ENCODE measurements at places on chromosomes 11 and 22.

DNA sequence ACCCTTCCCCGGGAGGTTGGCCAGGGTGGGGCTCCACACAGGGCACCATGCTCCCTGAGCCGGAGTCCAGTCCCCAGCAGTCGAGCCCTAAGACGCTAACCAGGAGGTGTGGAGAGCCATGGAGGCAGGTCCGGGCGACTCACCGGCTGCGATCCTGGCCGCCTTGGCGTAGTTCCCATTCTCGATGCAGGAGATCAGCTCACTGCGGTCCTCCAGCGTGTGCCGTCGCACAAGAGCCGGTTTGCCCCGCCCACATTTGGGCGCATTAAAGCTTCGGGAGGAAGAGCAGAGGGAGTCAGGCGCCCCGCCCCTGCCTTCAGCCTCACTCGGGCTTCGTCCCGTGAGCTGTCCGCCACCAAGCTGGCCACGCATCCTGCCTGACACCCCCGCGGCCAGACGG, 50.8 kb downstream of the BRD1 start:
- DNase-seq, result no peak

GRCh38 chr11:23079382-23079813, 219.1 kb upstream of the CCDC179 start:
- no peak for DNase-seq

- no peak for DNase-seq
Measured at GRCh38 chr22:50218996-50219727, 18.4 kb downstream of the SELENOO start.

DNA sequence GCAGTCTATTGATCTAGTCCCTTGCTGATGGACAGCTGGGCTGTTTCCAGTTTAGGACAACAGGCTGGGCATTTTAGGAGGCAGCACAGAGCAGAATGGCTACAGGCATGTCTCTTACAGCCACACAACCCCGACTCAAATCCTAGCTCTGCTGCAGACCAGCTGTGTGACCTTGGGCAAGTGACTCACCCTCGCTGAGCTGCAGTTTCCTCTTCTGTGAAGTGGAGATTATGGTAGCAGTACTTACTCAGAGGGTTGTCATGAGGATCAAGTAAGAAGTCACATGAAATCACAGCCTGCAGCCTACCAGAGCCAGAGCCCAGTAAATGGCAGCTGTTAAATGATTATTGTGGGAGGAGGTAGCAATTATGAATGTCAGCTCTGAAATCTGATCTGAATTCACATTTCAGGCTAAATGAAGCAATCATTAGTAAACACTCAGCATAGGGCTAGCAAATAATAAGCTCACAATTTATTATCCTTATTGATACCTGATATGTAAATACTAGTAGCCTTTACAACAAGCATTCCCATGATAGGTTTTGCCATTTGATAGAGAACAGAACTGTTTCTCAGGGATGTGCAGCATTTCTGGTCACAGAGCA, 58.9 kb downstream of the MYEOV start:
- no peak for DNase-seq

DNA sequence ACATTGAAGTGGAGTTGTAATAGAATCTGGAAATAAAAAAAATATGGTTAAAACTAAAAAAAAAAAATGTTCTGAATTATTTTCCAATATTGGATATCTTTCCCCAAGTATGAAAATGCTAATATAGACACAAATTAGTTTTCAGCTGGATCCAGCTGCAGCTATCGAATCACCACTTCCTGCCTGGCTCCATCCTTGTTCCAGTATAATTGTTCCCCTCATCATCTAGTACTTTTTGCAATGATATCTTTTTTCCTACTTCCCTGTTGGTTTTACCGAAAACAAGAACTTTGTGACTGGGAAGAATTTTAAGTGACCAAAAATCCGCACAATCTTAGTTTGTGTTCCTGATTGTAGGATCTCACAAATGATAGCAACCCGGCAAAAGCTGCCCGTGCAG, 9.4 kb downstream of the OR4D9 start:
- no peak for DNase-seq

DNA sequence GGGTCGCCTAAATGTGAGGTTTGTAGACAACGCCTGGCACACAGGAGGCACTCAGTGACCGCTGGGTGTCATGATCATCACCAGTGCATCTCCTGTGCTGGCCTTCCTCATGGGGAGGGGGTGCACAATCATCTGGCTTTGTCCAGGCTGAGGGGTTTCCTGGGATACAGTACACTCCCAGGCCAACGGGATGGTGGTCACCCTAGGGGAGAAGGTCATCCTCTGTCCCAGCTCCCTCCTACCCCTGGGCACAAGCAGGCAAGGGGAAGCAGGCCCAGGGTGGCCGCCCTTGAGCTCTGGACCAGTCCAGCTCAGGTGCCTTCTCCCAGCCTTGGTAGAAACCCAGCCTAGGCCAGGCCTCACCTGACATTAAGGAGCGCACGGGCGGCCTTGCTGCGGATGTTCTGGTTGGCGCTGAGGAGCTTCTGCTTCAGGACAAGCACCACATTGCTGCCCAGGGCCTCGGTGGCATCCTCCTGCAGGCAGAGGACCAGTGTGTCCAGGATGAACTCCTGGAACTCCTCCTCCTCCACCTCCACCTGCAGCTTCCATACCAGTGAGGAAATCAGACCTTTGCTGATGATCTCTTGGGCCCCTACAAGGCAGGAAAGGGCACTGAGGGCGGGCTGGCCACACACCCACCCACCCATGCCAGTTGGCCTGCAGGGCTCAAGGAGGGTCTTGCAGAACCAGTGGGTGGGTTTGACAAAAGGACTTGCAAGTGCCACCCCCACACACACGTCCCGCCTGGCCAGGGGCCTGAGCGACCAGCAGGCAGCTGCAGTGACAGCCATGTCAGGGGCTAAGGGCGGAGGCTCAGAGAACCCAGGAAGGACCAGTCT, 6.6 kb upstream of the GNAZ start:
- DNase-seq, result no peak

DNA sequence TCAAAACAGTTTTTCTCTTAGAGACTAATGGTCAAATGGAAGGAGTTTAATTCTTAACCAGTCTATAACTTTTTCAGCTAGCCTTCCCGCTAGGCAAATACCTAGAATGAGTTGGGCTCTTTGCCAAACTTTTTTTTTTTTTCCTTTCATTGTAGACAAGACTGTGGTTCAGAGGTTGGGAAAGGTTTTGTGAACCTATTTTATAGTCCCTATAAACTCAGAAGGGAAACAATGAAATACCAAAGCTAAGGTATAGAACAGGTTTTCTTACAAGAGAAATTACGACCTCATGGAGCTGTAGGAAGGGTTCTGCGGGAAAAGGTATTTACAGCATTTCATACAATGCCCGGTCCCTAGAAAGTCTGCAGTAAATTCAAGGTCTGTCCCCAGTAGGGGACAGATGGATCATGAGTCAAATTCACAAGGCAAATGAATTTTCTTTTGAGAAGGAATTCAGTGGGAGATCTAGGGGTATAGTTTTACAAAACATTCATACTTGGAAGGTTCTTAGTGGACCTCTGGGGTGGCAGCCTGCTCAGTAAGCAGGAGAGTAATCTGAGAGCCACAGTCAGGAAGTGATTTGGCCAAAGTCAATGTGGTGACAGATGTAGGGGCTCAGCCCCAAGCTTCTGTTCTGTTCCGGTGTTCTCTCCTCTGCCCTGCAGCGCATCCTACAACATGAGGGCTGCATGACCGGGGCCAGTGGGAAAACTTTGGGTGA, 146.8 kb downstream of the DBX1 start:
- no peak for DNase-seq

DNA sequence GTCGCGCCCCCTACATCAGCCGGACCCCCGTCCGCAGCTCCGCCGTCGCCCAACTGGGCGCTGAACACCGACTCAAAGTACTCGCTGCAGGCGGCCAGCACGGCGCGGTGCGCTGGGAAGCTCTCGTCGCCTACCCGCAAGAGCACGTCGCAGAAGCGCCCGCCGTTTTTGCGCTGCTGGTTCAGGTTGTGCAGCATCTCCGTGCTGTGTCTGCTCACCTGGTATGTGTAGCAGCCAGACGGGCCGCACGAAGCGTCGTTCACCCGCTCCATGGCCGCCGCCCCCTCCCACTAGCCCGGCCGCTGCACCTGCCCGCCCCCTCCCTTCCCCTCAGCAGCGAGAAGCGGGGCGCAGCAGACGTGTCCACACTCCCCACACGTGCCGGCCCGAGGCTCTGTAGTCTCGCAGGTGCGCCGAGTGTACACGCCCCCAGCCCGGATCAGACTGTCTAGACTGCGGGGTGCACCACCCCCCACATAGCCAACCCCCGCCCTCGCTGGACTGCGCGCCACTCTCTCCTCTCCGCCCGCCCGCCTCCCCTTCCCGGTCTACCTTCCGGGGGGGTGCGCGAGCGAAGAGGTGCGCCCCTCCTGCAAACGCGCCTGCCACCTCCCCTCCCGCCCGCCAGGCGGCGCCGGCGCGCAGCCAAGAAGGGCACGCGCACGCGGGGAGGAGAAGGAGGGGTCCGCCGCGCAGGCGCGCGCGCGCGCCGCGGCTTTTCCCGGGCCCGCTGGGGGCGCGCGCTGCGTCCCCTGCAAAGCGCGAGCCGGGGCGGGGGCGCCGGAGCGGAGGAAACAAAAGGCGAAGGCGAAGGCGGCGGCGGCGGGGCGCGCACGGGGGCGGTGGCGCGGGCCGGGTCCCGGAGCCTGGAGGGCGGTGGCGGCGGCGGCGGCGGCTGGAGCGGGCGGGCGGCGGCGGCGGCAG, 553 bp downstream of the PATZ1 start:
- DNase-seq, result peak; percentile 46

- DNase-seq, result no peak
Measured at GRCh38 chr22:37906364-37907008, 389 bp downstream of the MICALL1 start.

GRCh38 chr22:39706376-39707140, 136.0 kb downstream of the CACNA1I start:
- no peak for DNase-seq

DNA sequence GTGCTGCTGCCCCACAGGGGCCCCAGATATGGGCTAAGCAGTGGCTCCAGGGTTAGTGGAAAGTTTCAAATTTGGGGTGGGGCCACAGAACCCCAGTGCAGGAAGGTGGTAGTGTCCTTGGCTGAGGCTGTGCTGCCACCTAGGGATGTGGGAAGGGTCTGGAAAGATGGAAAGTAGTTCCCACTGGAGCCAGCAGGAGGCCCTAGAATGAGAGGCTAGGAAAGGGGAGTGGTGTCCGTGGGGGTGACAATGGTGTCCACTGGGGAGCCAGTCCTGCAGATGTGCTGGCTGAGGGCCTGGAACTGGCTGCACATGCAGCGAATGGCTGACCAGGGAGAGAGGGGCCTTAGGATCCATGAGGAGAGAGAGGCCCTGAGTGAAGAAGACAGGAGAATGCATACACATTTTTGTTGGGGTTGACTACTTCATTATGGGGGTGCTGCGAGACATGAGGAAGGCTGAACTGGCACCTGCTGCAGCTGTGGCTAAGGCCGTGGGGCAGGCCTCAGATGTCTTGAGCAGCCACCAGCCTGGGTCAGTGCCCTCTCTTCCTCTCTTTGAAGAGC, 21.1 kb downstream of the RFPL3 start:
- DNase-seq, result no peak
